Colonic mucosa (tissue), 4 donors: ENCODE measurements at places on chromosomes 2 and 18. TPM values are rescaled to one million over a fixed set of nuclear protein-coding genes. Genes with fewer than 3 reads are reported as not detected.

Gene SULT1C4
- 2.0 TPM for total RNA-seq

Gene LRRTM1
- 0.27 TPM for total RNA-seq

Gene CHST9
- total RNA-seq: 0.32 TPM

Gene MERTK
- 3.9 TPM for total RNA-seq

Gene TMEFF2
- total RNA-seq: 0.37 TPM

Gene LAMA1
- 7.7 TPM for total RNA-seq

Gene GALNT5
- 56.3 TPM for total RNA-seq

Gene REG1A
- 19.6 TPM for total RNA-seq

DNA sequence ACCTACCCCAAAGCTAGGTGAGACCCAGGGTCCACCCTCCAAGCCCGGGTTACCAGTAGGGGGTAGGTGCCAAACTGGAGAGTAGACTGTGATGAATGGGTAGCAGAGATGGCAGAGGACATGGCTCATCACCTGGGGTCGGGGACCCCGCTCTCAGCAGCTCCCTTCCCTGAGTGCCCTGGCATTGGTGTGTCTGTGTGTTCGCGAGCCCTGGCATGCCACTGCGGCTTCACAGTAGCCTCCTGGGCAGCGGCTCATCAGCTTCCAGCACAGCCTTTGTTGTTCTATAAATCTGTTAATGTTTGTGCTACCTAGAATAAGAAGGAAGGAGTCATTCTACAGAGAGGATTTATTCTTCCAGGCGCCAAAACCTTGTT is 62.6 kb upstream of the ALPP start:
- no peak for DNase-seq

DNA sequence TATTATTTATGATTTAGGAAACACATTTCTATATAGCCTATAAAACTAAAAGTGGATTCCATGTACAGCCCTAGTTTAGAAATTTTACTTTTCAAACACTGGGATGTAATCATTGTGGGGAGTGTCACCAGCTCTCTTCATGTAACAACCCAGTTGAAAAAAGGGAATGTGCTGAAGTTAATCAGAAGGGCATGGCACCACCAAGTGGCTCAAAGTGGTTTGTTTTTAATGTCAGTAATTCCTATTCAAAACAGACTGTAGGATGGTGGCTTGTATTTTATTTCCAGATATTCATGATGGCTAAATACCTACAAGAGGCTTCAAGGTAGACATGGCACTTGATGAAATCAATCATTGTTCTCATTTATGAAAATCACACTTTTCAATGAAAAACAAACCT is 58.1 kb upstream of the TMEM182 start:
- DNase-seq: no peak

DNA sequence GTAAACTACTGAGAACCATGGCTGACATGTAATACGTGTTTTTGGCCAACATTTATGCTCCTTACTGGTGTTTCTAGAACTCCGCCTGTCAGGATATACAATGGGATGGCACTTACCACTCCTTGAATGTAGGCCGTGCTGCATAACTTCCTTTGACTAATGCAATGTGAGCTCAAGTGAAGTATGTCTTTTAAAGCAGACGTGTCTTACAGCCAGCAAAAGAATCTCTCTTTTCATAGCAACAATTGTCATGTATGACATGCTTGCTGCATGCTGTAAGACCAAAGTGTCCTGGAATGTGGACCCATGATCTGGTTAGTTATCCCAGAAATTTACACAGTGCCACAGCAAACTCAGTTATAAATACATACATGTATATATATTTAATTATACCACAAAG is 1202.7 kb upstream of the PIK3C3 start:
- no peak for DNase-seq

DNA sequence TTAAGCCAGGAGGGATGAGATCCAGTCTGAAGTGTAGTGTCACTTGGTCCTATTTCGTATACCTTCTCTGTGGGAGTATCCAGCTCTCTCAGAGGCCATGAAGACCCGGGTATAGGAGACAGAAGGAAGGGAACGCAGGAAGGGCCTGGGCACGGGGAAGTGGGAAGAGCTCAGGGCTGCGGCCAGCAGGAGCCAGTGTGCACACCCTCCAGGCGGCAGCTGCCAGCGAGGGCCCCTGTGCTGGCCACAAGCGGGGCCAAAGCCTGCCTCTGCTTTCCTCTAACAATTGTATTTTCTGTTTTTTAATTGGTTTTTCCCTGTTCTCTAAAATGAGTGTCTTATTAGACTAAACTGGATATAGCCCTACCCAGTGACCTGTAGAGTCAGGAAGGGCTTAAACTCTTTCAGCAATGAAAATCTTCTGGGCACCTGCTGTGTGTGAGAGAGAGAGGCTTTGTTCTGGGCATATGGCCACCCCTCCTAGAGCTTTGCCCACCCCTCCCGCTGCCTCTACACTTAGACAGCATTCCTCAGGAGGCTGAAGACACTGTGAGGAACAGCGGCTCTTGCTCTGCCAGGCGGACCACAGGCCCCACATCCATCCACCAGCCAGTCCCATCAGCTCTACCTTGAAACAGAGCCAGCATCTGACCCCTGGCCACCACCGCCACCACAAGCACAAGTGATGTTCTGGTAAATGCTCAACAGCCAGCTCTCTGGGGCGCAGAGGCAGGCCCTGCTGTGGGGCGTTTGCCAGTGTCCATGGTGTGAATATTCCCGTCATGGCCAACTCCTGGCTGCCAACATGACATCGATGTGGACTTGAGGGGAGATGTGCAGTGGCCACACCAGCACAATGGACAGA is 9.5 kb downstream of the GPR17 start:
- DNase-seq: no peak

DNA sequence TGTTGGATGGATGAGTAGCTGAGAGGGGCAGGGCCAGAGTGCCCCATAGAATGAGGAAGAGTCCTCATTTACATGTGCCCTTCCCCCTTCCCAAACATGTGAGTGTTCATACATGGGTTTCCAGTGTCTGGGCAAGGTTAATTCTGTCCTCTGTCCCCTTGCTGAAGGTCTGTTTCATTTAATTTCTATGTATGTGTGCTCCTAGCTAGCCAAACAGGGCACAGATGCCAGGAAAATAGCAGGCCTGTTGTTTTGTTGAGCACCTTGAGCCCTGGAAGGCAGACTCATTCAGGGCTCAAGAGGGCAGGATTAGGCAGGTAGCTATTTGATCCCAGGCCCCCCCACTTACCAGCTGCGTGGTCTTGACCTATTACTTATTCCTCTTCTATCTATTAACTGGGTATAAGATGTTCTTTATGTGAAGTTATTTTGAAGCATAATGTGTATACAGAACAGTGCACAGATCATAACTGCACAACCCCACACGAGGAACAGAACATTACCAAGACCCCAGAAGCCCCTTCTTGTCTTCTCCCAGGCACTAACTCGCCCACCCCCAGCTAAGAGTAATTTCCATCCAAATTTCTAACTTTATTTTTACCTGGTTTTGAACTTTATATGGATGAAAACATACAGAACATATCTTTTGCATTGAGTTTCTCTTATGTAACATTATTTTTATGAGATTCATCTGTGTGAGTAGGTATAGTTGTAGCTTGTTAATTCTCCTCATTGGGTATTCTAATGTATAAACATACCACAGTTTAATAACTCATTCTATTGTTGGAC is 164.3 kb downstream of the RPIA start:
- no peak for DNase-seq

- DNase-seq: no peak
Measured at GRCh38 chr2:31113765-31114164, 24.5 kb downstream of the GALNT14 start.

DNA sequence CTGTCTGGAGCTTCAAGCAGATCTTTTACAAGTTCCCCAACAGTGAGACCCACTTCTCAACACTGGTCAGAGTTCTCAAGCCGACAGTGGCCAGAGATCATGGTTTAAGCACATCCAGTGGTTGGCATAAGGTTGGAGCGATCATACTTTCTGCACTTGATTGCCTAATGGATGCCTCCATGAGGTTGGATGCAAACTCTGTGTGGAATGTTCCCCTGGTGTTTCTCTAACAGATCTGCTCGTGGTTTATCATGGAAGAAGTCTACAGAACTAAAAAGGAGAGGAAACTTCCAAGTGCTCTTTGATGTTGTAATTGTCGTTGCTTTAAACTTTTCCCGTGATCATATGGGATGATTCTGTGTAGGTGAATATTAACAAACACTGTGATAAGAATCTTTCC is 60.7 kb downstream of the SH3RF3 start:
- no peak for DNase-seq

DNA sequence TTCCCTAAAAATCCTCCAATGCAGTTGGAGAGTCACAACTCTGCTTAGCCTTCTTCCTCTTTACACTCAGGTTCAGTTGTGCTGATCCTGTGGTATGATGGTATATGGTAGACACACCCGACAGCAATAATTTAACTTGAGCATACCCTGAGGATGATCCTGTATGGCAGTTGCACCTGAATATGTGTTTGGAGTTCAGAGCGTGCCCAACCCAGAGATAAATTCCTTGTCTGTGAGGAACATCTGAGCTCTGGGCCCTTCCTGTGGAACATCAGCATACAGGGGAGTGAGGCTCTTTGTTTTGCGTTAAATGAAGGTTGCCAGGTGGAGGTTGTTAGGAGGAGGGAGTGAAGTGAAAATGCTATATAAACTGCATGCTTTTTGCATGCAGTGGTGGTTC is 187.7 kb downstream of the MYO3B start:
- DNase-seq: no peak

- no peak for DNase-seq
Measured at GRCh38 chr2:181853696-181854095, 37.8 kb upstream of the ITPRID2 start.

GRCh38 chr2:39306626-39307025 is 62.9 kb upstream of the CDKL4 start:
- no peak for DNase-seq

DNA sequence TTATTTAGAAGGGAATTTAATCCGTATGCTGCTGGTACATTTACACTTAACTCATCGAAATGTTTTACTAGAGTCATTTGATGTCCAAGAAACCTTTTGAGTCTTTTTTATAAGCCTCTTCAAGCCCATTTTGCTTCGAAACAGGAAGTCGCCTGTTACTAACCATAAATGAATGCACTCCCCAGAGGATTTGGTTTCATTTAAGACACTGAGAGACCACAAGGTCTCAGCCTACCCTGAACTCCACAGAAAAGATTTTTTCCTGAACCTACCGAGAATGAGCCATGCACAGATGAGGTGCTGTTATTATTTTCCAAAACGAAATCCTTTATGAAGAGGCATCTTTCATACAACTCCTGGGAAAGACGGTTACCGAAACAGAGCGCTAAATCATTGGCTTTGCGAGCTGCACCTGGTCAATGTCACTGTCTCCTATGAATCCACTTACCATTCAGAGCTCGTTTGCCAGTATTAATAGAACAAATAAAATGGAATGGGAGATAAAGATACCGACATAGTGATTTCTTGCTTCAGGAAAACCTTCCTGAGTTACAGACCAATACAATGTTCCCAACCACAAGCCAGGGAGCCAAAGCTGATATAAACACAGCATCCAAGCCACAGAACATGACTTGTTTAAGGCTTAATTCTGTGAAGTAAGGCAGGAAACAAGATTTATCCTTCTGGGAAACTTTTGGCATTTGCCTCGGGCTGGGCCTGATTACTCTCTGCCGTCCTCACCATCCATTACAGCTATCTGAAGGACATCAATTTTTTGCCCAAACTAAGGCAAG is 382.1 kb downstream of the OSR1 start:
- peak; percentile 28 for DNase-seq

GRCh38 chr2:24618680-24619079 is 127.6 kb downstream of the NCOA1 start:
- no peak for DNase-seq

DNA sequence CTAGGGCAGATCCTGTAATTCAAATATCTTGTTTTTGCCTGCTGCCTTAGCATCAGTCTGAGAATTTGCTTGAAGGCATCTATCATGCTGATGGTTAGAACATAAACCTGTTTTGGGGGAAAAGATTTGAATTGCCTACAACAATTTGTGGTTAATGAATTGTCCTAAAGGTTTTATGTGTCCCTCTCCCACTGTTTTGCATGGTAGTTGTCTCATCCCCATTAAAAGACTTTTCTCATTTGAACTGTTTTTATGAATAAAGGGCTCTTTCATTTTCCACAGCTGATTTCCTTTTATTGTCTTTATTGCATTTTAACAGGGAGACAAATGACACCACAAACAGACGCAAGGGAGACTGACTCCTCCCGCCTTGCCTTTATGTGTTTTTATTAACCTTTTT is 275.6 kb downstream of the PIK3C3 start:
- DNase-seq: no peak
